ENCODE measurements at places on chromosomes 16 and 17.
A peak's percentile ranks its signal among the peaks of the same experiment; 100 is the strongest.

DNA sequence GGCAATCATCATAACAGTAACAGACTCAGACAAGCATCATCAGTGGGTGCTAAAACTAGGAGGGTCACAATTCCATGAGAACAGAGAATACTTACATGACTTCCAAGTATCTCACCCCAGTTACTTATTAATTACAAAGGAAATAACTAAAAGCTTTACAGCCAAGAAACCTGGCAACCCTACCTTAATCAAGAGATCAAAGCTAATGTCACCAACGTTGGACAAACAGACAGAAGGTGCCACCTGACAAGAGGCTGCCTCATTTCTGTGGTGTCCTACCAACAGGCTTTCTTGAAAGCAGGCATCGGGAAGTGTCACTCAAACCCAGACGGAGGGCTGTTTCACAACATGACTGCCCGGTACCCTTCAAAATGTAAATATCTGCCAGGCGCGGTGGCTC lies 84.6 kb downstream of the RMI2 start:
- DNase-seq, result no peak

GRCh38 chr16:62225675-62226074 lies 189.4 kb upstream of the CDH8 start:
- DNase-seq, result peak; percentile 20

- no peak for DNase-seq
Measured at GRCh38 chr17:76411247-76411646, 26.8 kb downstream of the SPHK1 start.

GRCh38 chr17:62735044-62735651 lies 73.0 kb downstream of the MARCHF10 start:
- no peak for DNase-seq

DNA sequence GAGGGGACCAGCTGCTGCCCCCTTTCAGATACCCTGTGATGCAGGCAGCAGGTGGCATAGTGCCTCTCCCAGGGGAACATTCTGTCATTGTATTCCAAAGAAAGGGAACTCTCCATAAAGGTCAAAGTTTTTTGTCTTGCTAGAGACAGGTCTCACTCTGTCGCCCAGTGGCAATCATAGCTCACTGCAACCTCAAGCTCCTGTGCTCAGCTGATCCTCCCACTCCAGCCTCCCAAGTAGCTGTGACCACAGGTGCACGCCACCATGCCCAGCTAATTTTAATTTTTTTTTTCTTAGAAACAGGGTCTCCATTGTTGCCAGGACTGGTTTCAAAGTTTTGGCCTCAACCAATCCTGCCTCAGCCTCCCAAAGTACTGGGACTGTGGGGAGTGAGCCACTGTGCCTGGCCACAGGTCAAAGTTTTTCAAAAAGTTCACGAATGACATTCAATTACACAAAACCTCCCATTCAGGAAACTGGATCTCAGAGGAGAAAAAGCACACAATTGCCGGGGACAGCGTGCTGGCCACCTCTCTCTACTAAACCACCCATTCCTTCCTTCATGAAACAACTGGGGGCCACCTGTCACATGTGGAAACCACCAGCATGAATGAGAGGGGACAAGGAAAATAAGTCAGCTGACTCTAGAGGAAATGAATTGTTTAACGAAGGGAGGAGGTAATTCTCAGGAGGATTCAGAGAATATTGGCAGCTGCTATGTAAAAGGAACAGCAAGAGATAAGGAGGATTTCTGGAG lies 80.0 kb downstream of the MARCHF10 start:
- DNase-seq, result no peak

DNA sequence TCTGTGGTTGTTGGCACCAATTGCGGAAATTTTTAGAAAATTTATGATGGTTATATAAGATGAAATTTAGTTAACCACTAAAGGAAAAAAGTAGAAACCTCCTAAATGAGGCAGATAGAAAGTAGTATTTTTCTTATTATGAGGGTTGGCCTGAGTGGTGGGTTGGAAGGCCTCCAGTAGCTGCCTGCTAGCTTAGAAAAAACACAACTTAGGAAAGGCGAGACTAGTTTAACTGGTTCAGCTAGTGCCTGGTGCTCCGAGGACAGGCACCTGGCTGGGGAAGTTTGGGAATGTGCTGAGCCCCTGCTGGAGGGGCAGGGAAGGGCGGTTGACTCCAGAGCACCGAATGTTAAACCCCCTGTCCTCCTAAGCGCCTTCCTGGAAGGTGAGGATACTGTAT lies 19.9 kb downstream of the LDHD start:
- DNase-seq, result no peak

GRCh38 chr17:43772877-43773648 lies 5.7 kb downstream of the DUSP3 start:
- DNase-seq, result no peak

- DNase-seq, result no peak
Measured at GRCh38 chr17:51912939-51913338, 245.6 kb downstream of the CA10 start.

- no peak for DNase-seq
Measured at GRCh38 chr17:80290156-80290555, 29.5 kb downstream of the RNF213 start.

- DNase-seq, result no peak
Measured at GRCh38 chr16:1823821-1824220, 2.8 kb downstream of the HAGH start.

DNA sequence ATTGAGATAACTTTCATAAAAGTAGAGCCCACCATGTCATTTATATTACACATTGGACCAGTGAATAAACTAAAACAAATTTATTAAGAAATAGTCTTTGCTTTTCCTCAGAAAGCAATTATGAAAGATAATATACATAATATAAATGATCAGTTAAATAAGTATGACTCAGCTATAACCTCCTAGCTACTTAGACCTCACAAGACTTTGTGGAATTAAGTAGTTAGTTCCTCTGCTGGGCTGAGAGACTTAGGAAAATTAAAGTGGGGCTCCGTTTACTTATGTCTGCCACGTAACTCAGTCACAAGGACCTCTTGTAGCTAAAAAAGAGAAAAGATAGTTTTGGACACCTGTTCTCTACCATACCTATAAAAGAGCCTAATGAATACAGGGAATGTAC lies 76.9 kb downstream of the MRTFB start:
- no peak for DNase-seq

DNA sequence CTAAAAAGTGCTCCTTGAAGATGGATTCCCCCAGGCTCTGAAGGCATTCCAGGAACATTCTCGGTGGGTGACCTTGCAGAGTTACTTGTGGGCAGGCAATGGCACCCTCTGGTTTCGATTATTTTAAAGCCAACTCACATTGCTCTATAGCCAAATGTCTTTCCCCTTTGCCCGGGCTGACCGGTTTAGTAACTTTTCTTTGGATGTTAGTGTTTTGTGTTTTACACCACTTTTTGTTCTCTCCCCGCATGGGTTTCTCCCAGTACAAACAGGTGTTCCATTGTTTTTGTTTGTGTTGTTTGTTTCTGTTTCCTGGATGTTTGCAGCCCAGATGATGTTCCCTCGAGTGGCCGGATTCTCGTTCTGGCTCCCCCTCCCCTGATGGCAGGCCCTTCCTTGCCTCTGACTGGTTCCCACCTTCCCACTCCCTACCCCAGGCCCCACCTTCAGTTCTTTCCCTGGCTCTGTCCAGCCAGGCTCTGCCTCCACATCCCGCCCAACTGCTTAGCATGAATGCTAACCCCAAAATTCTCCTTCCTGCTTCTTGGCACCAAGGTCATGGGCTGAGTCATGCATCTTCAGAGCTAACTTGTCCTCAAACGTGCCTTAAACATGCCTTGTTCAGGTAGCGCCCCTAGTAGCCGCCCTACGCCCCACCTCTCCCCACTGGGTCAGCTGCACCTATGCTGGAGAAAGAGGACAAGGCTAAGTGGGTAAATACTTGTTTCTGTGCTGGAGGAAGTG lies 40.6 kb downstream of the ELAC2 start:
- no peak for DNase-seq

- no peak for DNase-seq
Measured at GRCh38 chr16:11326084-11326736, 19.0 kb upstream of the RMI2 start.

- DNase-seq, result no peak
Measured at GRCh38 chr17:45184144-45184543, 22.5 kb downstream of the HEXIM2 start.

GRCh38 chr16:698911-699671 lies 6.5 kb downstream of the FBXL16 start:
- no peak for DNase-seq

- DNase-seq, result no peak
Measured at GRCh38 chr16:75627851-75628250, 4.8 kb upstream of the ADAT1 start.

GRCh38 chr17:42406615-42407288 lies 16.3 kb downstream of the CAVIN1 start:
- no peak for DNase-seq

DNA sequence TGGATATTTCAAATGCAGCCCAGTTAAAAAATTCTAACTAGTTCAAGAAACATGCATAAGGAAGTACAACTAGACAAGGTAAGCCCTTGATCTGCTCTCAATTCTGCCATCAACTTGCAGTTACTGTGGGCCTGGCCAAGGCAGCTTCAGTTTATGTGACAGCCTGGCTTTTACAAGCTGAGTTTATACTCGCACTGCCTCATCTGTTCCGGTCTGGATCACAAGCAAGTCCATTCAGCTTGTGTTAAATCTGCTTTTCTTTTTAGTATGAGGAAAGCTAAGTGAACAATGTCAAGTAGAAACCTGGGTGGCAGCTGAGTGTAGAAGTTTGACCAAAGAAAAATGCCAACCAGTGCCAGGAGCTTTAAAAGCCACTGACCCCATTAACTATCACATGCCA lies 76.6 kb upstream of the CORO6 start:
- DNase-seq, result no peak

DNA sequence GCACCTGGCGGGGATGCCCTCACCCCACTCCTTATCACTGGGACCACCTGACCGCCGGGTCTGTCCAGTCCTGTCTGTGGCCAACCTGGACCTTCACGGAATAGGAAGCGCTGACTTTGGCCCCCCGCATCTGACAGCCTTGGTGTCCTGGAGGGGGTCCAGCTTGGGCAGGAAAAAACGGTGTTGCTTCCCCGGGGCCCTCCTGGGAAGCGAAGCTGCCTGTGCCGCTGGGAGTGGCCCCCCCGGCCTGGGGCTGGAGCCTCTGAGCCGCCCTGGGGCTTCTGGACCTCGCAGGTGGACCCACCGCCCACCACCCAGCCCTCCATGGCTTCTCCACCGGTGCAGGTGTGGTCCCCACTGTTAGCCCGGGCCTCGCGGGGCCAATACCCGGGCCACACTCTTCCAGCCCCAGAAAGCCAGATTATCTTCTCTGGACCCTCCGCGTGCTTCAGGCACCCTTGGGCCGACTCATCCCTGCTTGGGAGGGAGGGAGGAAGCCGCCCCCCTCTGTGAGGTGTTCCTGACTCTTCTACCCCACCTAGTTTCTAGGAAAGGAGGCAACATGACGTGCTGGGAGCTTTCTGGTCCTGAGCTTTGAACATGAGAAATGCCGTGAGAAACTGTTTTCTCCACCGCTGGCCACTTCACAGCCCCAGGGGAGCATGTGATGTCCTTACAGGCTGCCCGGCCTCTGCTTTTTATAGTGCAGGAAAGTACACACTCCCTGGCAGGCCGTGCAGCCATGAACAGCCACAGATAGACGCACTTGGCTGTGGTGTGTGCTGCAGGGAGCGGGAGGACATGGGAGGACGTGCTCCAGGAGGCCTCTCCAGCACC lies 1.1 kb downstream of the C1QTNF1 start:
- DNase-seq, result no peak

GRCh38 chr16:54939510-54940278 lies 9.0 kb downstream of the IRX5 start:
- DNase-seq, result no peak

GRCh38 chr17:21171309-21171922 lies 42.5 kb downstream of the TMEM11 start:
- peak; percentile 65 for DNase-seq

- DNase-seq, result no peak
Measured at GRCh38 chr16:23283571-23283970, 18.5 kb upstream of the SCNN1B start.

DNA sequence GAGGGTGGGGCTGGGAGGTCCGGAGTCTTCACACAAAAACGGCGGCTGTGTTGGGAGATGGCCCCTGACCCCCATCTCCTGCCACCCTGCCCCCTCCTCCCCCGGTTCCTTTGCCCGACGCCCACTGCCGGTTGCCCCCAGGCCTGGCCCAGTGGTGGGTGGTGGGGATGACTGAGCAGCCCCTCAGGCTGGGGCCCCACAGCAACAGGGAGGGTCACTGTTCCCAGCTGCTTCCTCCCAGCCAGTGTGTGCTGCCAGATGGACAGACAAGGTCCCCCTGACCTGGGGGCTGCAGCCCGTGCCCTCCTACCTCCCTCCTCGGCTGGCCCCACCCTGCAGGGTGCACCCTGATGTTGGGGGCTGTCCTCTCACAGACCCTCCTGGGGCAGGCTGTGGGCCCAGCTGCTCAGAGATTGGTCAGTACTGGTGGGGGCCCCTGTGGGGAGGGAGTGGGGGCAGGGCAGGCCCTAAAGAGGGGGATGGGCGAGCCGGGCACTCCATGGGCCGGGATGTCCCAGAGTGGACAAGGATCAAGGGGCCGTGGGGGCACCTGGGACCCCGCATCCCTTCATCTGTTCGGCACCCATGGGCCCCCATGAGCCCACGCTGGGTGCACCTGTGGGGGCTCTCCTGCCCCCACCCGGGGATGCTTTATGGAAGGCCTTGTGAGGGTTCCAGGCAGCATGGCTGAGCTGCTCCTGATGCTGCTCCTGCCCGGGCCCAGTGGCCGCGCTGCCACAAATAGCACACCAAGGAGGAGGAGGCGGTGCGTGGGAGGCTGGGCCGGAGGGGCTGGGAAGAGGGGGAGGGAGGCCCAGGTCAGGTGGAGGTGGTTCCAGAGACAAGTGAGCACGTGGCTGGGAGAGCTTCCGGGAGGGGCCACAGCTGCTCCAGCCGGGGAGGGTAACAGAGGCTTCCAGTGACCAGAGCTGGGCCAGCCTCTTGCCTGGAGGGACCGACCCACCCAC lies 5.1 kb downstream of the C1QTNF8 start:
- no peak for DNase-seq

- DNase-seq, result no peak
Measured at GRCh38 chr17:13393841-13394710, 207.7 kb downstream of the HS3ST3A1 start.

DNA sequence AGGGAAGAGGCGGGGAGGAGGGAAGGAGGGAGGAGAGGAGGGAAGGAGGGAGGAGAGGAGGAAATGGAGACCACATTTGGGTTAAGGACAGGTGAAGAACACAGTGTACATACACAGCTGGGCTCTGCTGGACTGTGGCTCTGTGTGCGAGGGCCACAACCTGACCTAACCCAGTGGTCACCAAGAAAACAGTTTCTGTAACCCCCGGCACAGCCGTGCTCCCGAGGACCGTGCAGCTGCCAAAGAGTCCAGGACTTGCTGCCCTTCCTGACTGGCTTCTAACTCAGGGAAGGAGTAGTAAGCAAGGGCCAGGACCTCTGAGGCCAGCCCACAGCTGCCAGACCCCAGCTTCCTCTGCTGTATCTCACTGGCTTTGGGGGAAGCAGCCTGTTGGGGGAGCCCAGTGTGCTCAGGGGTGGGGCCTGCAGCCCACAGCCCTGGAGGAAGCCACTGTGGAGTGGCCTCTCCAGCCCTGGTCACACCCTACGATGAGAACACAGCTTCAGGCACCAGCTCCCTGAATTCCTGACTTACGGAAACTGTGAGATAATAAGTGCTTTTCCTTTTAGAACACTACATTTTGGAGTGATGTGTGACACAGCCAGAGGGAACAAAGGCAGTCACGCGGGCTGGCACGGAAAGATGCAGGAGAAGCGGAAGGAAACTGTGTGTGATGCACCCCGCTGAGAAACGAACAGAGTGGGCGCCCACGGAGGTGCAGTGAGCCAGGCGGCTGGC lies 32.3 kb downstream of the SLC7A5 start:
- no peak for DNase-seq

GRCh38 chr17:10463402-10463801 lies 6.0 kb downstream of the MYH4 start:
- DNase-seq, result no peak
